ENCODE measurements at places on chromosomes 6 and 20.

DNA sequence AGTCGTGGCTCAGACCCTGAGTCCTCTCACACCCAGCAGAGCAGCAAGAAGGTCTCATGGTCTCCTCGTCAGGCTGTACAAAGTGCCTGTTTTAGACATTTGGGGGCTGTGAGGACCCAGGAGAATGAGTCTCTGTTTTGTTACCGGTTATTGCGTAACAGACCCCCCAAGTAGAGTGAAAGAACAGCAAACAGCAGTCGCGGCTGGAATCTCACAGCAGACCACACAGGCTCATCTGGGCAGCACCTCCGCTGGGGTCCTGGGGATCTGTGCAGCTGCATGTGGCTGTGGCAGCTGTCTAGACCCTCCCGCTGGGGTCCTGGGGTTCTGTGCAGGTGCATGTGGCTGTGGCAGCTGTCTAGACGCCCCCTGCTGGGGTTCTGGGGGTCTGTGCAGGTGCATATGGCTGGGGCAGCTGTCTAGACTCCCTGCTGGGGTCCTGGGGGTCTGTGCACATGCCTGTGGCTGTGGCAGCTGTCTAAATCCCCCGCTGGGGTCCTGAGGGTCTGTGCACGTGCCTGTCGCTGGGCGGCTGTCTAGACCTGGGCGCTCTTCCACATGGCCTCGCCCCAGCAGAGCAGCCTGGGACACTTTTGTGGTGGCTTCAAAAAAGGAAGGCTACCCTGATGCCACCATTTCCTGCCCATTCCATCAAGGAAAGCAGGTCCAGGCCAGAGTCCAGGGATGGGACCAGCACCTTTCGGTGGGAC, 24.7 kb downstream of the ENTPD6 start:
- peak; percentile 30 for DNase-seq

- no peak for DNase-seq
Measured at GRCh38 chr20:24694157-24694726, 224.8 kb downstream of the SYNDIG1 start.

DNA sequence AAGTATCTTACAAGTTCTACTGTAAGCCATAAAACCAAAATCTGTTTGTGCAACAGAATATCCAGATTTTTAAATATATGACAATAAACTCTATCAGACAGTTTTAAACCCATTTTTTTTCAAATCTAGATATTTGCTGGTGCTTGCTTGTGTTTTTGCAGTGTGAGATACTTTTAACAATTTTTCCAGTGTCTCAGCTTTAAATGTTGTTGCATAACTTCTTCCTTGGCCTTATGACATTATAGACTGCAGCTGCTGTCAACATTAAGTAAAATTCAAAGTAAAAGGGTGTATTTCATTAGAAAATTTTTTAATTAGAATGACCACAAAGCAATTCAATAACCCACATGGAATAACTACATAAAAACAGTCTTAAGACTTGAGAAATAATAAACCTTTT, 139.5 kb downstream of the PTPRK start:
- no peak for DNase-seq

DNA sequence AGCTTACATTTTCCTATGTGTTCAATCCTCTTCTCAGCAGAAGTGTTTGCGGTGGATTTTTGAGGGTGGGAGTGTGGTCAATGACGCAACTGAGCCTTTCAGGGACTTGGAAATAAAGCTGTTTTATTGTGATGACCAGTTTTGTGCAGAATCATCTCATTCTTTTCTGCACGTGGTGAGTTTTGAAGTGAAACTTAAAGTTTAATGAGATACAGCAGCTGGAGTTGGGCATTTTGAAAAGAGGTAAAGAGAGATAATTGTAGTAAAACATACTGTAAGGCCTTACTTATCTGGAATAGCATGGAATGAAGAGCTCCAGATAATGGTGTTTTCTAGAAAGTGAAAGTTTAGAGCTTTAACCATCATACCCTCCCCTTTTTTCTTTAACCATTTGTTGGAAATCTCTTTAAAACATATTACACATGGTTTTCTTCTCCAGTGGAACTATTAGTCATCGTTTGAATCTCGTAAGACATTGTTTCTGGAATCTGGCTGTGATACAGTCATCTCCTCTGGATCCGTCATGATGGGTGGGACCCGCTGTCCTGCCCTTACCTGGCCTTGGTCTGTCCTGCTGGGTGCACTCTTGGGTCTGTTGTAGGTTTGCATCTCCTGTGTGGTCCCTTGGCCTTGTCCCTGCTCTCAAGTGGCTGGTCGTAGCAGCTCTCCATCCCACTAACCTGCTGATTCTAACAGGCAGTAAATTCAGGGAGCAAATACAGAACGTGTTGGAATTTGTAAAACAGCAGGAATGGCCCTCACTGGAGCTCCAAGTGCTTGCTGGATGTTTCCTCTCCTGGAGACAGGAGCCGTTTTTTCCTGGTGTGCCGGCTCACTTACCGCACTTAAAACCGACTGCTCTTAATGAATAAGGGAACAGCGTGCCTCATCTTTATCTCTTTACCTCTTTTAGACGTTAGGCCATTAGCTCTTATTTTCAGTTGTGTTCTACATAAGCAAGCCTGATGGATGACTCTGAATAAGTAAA, 29.8 kb downstream of the UST start:
- no peak for DNase-seq

GRCh38 chr6:143002686-143003085, 57.7 kb upstream of the HIVEP2 start:
- DNase-seq: no peak

DNA sequence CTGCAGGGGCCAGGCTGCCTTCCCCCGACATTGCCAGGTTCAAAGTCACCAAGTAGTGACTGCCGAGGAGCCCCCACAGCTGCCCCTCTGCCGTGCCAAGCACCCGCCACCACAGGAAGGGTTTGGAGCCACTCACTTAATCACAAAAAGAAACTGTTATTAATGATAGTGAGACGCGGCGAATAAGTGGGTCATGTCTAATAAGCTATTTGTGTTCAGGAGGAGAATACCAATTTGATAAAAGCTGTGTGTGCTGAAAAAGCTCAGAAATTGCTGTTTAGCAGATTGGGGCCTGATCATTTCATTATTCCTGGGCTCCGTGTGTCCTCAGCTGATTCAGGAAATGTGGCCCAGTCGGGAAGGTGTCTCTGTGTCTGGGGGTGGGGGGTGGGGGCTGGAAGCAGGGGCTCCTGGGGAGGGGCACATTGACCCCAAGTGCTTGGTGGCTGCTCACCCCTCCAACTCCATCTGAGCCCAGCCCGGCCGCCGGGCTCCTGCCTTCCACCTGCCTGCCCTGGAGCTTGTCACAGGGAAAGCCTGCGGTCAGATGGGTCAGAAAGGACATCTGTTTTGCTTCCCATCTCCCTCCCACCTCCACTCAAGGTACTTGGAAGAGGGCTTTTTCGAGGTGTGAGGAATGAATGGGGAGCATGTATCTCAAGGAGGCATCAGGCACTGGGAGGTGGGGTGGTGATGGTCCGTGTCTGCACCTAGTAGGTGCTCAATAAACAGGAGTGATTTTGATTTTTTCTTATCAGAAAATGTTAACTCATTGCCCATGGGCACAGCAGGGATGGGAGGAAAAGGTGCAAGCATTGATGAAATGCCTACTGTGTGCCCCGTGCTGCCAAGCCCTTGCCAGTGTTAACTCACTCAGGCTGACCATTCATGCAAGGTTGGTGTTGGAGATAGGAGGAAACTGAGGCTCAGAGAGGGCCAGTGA, 3.0 kb downstream of the VSTM2L start:
- DNase-seq: no peak

- DNase-seq: no peak
Measured at GRCh38 chr6:158417760-158418098, 105.5 kb downstream of the TULP4 start.

DNA sequence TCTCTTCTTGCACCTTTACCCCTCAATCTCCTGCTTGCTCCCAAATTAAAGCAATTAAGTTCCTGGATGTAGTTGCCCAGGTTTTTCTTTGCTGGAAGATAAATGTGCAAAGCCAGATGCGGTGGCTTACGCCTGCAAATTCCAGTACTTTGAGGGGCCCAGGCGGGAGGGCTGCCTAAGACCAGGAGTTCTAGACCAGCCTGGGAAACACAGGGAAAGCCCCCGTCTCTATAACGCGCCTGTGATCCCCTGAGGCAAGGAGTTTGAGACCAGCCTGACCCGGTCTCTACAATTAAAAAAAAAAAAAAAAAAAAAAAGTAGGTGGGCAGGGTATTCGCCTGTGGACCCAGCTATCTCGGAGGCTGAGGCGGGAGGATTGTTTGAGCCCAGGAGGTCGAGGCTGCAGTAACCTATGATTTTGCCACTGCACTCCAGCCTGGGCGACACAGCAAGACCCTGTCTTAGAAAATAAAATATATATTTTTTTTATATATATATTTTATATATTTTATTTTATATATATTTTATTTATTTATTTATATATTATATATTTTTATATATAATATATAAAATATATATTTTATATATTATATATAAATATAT, 461 bp upstream of the DCDC2 start:
- no peak for DNase-seq

GRCh38 chr6:70758883-70759282, 91.2 kb downstream of the SMAP1 start:
- DNase-seq: no peak

- no peak for DNase-seq
Measured at GRCh38 chr6:41426438-41426851, 91.0 kb downstream of the NCR2 start.

- DNase-seq: no peak
Measured at GRCh38 chr6:144265390-144265789, 19.7 kb upstream of the UTRN start.

- no peak for DNase-seq
Measured at GRCh38 chr6:80287607-80288006, 181.1 kb downstream of the BCKDHB start.

DNA sequence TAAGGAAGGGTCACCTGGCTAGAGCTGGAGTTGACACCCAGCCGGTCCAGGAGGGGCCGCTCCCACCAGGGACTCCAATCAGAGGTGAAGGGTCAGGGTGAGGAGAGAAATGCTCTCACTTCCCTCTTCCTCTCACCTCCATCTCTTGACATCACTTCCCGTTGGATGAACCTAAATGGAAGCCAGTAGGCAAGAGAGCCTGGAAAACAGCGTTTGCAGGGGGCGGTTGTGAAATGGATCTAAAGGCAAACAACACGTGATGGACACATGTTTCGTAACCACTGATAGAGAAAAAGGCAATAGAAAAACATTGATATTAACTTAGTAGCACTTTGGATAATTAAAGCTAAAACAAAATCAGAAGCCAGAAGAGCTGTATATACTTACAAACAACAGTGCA, 105.6 kb upstream of the FOXA2 start:
- no peak for DNase-seq

DNA sequence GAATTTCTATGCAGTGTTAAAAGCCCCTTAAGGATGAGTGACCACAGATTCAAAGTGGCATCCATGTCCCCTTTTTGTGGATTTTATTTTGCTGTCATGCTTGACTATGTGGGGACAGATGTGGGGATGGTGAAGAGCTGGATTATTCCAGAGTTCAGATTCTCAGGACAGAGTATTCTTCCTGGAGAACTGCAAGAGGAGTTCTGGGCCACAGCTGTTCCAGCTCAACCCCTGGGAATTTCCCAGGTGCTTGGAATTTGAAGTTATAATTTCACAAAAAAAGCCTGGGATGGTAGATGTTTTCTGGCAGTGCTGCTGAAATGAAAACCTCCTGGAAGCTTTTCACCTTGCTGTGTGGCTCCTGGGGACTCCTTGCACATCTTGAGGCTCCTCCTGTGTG, 671.8 kb upstream of the MARCKS start:
- no peak for DNase-seq

DNA sequence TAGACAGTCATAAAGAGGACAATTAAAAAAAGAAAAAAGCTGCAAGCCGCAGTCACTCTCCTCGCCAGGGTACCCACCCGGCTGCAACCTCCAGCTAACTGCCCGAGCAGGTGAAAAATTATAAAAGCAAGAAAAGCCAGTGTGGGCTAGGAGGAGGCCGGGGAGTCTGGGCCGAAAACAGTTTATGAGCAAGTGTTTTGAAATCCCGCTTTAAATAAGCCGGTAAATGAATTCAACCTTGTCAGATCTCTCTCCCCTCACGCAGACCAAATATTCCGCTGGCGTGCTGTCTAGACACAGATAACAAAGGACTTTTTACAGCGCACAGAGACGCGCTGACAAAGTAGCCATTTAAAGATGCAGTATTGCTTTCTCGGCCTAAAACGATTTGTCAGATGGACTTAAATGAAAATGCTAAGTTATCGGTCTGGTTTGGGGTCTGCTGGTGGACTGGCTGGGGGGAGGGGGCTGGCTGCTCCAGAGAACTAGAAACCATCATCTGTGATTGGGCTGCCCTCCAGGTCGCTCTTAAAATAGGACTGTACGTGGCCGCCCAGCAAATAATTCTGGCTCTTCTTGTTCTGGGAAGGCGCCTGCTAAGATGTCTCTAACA, 24.6 kb downstream of the PMEPA1 start:
- no peak for DNase-seq

DNA sequence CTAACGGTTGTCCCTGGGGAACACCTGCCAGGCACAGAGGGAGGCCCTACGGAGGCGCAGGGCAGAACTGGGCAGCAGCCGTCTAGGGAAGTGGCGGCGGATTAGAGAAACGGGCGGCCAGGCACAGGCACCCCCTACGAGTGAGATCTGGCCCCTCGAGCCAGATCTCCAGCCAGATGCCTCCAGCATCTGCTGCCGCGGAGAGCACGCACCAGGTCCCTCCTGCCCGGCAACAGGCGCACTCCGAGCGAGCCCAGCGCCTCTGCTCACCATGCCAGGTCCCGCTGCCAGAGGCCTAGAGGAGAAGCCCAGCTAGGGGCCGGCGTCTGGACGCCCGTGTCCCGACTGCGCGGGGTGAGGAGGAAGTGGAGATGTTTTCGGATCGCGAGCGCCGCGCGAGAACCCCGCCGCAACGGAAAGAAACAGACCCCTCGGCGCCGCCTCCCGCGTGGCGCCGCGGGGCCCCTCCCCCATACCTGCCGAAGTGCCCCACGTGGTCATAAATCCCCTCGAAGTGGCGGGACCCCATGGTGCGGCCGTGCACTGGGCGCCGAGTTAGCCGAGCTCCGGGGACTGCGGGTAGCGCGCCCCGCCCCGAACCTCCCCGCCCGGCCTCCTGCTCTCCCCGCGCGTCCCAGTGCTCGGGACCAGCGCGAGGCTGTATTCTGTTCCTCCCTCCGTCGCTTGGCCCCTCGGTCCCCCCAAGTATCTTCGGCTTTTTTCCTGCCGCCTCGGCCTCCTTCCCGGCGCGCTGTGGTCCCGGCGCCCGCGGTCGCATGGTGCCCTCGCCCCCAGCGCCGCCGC, at the start of gene SLC22A16:
Gene SLC22A16 (minus strand): TSS at position 568 of the 804 bp plus-strand sequence. CDS start 39 bp downstream, at position 529.
- no peak for DNase-seq

All from COR-L47 (cell line).